Stimulated activated CD4-positive, alpha-beta T cell treated with anti-CD3 and anti-CD28 coated beads, Interleukin-12 subunit alpha, Interleukin-12 subunit beta, amount 100 ng/mL, for 48 hours (primary cell): ENCODE measurements at places on chromosomes 2 and 18.

- DNase-seq = no peak
Measured at GRCh38 chr2:236693531-236693930, 123.9 kb downstream of the ACKR3 start.

GRCh38 chr2:177314722-177315264, 50.3 kb upstream of the NFE2L2 start:
- DNase-seq = no peak

GRCh38 chr18:60358516-60358915, 14.1 kb downstream of the MC4R start:
- DNase-seq = no peak

- no peak for DNase-seq
Measured at GRCh38 chr2:150011161-150011730, 423.7 kb upstream of the MMADHC start.

GRCh38 chr2:5472673-5473072, 219.5 kb upstream of the SOX11 start:
- DNase-seq = no peak

- DNase-seq = no peak
Measured at GRCh38 chr2:164701565-164701964, 80.3 kb upstream of the GRB14 start.
